Regular cardiac myocyte (primary cell): ENCODE measurements at places on chromosomes 4 and X. TPM values are rescaled to one million over a fixed set of nuclear protein-coding genes. Genes with fewer than 3 reads are reported as not detected.

The GALNTL6 gene
- under 0.01 TPM in 2 replicates for total RNA-seq

The ARHGAP36 gene
- not detected in 2 replicates for total RNA-seq

The SYTL5 gene
- total RNA-seq = 0.58 and 1.4 TPM in 2 replicates

The COL4A6 gene
- 3.7 and 4.6 TPM in 2 replicates for total RNA-seq

The PLAC8 gene
- total RNA-seq = 0.28 and 0.38 TPM in 2 replicates

The NHSL2 gene
- total RNA-seq = 0.77 and 3.1 TPM in 2 replicates

The FHIP1A gene
- total RNA-seq = under 0.01 and 0.28 TPM in 2 replicates

The SHOX gene
- not detected in 2 replicates for total RNA-seq

The RIPPLY1 gene
- total RNA-seq = not detected in 2 replicates

The ZFP92 gene
- 0.19 and 0.28 TPM in 2 replicates for total RNA-seq

The IRAK1 gene
- total RNA-seq = 74.4 and 108 TPM in 2 replicates

The POF1B gene
- under 0.01 TPM in 2 replicates for total RNA-seq

The PPARGC1A gene
- 0.38 and 1.1 TPM in 2 replicates for total RNA-seq

The FGFBP2 gene
- not detected in 2 replicates for total RNA-seq

The RGN gene
- 0.58 and 2.8 TPM in 2 replicates for total RNA-seq

The NUP62CL gene
- not detected in 2 replicates for total RNA-seq

The HSFX2 gene
- total RNA-seq = not detected in 2 replicates

The FAM241A gene
- total RNA-seq = 2.0 and 5.8 TPM in 2 replicates

The ESX1 gene
- total RNA-seq = not detected in 2 replicates

The TIGD4 gene
- 0.19 and 0.28 TPM in 2 replicates for total RNA-seq

The TMEM35A gene
- total RNA-seq = 5.1 and 8.2 TPM in 2 replicates

The FAAH2 gene
- total RNA-seq = not detected in 2 replicates

The SSX4B gene
- total RNA-seq = not detected in 2 replicates

The GSTCD gene
- total RNA-seq = 16.6 and 23.2 TPM in 2 replicates

The CENPE gene
- 3.9 and 32.4 TPM in 2 replicates for total RNA-seq

The ETNPPL gene
- not detected in 2 replicates for total RNA-seq

The ARX gene
- total RNA-seq = not detected in 2 replicates

The TRO gene
- 10.2 and 20.9 TPM in 2 replicates for total RNA-seq

The CT45A10 gene
- not detected in 2 replicates for total RNA-seq

The CLNK gene
- total RNA-seq = not detected in 2 replicates

The PABPC1L2A gene
- total RNA-seq = not detected in 2 replicates

The ATOH1 gene
- not detected in 2 replicates for total RNA-seq

The GAGE13 gene
- total RNA-seq = not detected in 2 replicates

The USP17L28 gene
- total RNA-seq = not detected in 2 replicates

The ASB5 gene
- total RNA-seq = under 0.01 and 6.2 TPM in 2 replicates

The CT45A2 gene
- total RNA-seq = not detected in 2 replicates

The EGFL6 gene
- not detected in 2 replicates for total RNA-seq

The HS6ST2 gene
- total RNA-seq = under 0.01 TPM in 1 of 2 replicates, not detected in the other

The XAGE2 gene
- total RNA-seq = not detected in 2 replicates

The SAT1 gene
- 78.6 and 218 TPM in 2 replicates for total RNA-seq

The UBA6 gene
- total RNA-seq = 173 and 243 TPM in 2 replicates

The CD38 gene
- total RNA-seq = under 0.01 and 0.19 TPM in 2 replicates
